ENCODE measurements at places on chromosomes 2 and 18.

- no peak for DNase-seq
Measured at GRCh38 chr2:202327858-202328257, 48.3 kb upstream of the BMPR2 start.

DNA sequence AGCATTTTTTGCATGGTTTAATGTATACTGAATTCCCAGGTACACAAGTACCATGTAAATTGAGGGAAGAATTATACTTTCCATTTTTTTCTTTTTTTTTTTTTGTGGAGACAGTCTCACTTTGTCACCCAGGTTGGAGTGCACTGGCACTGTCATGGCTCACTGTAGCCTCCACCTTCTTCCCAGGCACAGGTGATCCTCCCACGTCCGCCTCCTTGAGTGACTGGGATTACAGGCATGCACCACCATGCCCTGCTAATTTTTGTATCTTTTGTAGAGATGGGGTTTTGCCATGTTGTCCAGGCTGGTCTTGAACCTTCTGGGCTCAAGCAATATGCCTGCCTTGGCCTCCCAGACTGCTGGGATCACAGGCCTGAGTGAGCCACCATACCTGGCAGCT is 3.8 kb downstream of the HSPE1 start:
- DNase-seq: no peak

GRCh38 chr2:124034265-124034664 is 9.2 kb downstream of the CNTNAP5 start:
- DNase-seq: no peak

GRCh38 chr2:75982719-75983118 is 272.0 kb upstream of the GCFC2 start:
- no peak for DNase-seq

GRCh38 chr2:219603771-219604170 is 6.1 kb downstream of the STK11IP start:
- no peak for DNase-seq

DNA sequence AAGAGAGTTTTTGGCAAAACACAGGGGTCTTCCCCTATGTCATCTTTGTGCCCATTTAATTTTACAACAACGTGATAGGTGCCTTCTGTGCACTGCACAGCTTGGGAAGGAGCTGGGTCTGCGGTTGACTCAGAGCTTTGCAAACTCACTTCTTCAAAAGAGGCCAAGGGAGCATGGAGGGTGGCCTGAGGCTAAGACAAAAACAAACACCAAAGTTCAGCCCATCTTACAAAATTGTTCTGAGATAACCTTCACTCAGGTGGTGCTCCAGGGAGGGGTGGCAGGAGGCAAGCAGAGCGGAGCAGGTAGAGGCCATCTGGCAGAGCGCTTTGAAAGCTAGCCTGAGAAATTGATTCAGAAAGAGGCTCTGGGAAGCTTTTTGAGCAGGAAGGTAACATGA is 9.8 kb downstream of the SOWAHC start:
- DNase-seq: no peak

- no peak for DNase-seq
Measured at GRCh38 chr18:76514573-76514972, 19.5 kb upstream of the ZNF516 start.

GRCh38 chr2:26017464-26018183 is 16.3 kb upstream of the RAB10 start:
- DNase-seq: no peak

DNA sequence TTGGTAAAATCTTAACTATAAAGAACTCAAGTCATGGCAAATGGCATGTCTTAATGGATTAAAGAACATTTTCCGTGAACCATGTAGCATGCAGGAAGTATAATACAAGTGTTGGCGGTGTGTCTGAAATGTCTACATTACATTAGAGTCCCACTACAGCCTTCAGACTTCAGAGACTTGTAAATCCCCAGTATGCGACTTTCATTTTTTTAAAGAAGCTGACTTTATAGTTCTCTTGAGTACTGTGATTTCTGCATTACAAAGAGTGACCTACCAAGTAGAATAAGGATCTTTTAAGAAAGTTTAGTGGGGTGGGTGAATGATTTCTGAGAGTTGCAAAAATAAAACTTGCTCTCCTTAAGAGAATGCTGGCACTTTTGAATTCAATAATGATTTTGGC is 140.7 kb upstream of the FN1 start:
- no peak for DNase-seq

DNA sequence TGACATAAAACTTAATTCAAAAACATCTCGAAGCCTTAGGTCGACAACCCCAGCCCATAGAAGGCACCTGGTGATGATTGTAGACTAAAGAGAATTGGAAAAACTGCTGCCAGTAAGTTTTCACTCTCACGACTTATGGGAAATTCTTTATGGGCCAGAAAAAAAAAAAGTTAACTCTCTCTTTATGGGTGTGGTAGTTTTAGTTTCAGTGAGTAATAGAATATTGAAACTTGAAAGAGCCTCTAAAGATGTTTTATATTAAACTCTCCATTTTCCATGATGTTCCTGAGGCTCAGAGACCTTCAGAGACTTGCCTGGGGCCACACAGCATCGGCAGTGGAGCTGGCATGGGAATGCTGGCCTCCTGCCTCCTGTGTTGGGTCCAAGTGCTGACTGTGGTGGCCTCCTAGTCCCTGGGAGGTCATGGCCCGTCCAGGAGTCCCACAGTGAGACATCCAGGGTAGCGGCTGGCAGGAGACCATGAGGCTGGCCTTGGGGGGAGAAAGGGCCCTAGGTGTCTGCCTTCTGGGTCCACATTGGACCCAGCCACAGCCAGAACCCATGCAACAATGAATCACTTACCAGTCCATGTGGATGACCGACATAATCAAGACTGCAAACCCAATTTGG is 158.9 kb downstream of the SEPTIN10 start:
- no peak for DNase-seq

DNA sequence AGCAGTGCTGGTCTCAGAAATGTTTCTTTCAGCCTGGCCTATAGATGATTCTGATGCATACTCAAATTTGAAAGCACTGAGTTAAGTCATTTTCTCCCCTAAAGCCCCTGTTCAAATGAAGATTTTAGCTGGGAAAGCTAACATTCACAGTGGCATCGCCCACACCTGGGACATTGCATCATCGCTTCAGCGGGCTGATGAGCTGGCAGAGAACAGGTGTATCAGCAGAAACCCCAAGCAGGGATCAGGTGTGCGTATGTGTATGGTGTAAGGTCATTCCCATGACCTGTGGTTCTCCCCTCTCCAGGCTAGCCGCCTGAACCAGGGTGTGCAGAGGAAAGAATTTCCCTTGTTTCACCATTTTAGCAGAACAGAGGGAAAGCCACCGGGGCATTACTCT is 56.3 kb downstream of the EPAS1 start:
- DNase-seq: no peak

GRCh38 chr2:132593171-132593570 is 76.8 kb downstream of the LYPD1 start:
- no peak for DNase-seq

DNA sequence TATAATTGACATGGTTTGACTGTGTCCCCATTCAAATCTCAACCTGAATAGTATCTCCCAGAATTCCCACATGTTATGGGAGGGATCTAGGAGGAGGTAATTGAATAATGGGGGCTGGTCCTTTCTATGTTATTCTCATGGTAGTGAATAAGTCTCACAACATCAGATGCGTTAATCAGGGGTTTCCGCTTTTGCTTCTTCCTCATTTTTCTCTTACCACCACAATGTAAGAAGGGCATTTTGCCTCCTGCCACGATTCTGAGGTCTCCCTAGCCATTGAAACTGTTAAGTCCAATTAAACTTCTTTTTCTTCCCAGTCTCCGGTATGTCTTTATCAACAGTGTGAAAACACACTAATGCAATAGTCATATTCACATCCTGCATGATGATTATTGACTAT is 1073.3 kb upstream of the CDH2 start:
- DNase-seq: no peak

- DNase-seq: no peak
Measured at GRCh38 chr18:34131006-34131405, 93.7 kb downstream of the NOL4 start.

DNA sequence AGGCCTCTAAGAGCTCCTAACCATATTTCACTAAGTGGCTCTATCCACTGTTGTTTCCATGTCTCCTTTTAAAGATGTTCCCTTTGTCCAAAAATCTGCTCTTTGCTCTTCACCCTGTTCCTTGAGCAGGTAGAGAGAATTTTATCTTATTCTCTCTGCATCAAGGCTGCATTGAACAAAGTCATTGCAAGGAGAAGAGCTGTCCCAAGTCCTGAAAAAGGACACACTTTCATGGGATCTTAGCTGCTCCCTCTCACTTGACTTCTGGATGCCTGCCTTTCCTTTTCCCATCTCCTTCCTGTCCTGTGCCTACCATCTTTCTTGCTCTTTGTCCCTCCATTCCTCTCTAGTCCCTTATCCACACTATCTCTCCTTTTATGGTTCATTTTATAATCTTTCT is 235.2 kb upstream of the THSD7B start:
- DNase-seq: no peak

GRCh38 chr2:152497481-152498052 is 162.6 kb downstream of the FMNL2 start:
- no peak for DNase-seq

- no peak for DNase-seq
Measured at GRCh38 chr2:150167711-150168110, 319.8 kb downstream of the RND3 start.

GRCh38 chr2:145741636-145742035 is 1221.7 kb upstream of the ZEB2 start:
- no peak for DNase-seq

DNA sequence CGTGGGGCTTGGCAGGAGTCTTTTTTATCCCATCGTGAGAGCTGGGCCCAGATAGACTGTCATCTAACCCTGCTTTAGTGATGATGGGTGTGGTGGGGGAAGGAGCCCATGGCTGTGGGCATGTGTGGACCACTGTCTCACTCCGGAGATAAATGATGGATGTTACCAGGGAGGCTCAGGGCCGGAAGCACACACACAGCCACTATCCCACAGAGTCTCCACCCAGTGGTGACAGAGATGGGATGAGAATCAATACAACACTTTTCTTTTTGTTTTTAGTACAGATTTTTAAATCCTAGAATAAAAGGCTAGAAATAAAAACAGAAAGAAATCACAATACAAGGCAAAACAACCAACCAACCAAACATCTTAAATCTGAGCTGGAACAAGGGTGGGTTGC is 233.4 kb downstream of the SOX11 start:
- no peak for DNase-seq

GRCh38 chr2:100106460-100106859 is 35.9 kb downstream of the AFF3 start:
- DNase-seq: no peak

DNA sequence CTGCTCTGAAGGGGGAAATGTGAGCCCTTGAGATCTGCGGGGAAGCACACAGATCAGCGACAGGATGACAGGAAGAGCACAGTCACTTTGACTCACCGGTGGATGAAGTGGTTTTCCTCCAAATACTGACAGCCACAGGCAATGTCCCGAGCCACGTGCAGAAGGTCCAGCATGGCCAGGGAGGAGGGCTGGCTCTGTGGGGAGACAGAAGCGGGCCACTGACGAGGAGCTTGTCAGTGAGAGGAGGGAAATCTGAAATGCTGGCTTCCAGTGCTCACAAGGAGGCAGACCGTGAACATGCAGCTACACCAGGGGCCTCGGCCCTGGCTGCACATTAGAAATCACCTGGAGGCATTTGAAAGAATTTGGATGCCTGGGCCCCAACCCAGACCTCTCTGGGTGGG is 98.7 kb downstream of the CLIP4 start:
- DNase-seq: no peak

DNA sequence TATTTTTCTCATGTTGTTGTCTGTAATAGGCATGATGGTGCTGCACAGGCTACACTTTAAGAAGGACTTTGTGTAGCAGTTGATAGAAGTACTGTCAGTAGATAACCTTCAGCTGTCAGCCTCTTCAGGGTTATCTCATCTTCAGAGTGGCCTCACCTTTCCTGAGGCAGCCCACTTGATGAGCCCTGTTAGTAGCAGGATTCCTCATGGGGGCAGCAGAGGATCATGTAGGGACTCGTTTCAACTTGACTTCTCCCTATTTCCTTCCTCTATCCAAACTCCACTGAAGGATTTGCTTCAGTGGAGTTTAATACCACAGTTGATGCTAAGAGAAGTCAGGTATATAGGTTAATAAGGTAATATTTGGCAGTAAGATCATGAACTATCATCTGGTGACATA is 530.3 kb upstream of the FSIP2 start:
- DNase-seq: peak; percentile 9

DNA sequence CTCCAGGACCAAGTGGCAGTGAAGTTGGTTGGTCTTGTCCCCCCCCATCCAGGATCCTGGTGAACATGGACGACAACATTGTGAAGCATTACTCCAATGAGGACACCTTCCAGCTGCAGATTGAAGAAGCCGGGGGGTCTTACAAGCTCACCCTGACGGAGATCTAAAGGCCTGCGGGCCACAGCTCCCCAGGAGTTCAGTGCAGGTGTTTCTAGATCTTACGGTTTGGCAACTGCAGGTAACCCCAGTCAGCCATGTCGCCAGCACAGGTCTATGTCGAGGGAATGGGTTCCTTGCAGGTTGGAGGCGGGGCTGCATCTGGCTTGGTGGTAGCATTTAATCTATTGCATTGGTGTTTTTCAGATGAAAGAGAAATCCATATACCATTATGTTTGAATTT is 42.8 kb upstream of the KLF11 start:
- DNase-seq: no peak

- no peak for DNase-seq
Measured at GRCh38 chr2:104938231-104938941, 84.5 kb downstream of the POU3F3 start.

GRCh38 chr2:126828051-126828450 is 70.6 kb upstream of the TEX51 start:
- DNase-seq: peak; percentile 94

DNA sequence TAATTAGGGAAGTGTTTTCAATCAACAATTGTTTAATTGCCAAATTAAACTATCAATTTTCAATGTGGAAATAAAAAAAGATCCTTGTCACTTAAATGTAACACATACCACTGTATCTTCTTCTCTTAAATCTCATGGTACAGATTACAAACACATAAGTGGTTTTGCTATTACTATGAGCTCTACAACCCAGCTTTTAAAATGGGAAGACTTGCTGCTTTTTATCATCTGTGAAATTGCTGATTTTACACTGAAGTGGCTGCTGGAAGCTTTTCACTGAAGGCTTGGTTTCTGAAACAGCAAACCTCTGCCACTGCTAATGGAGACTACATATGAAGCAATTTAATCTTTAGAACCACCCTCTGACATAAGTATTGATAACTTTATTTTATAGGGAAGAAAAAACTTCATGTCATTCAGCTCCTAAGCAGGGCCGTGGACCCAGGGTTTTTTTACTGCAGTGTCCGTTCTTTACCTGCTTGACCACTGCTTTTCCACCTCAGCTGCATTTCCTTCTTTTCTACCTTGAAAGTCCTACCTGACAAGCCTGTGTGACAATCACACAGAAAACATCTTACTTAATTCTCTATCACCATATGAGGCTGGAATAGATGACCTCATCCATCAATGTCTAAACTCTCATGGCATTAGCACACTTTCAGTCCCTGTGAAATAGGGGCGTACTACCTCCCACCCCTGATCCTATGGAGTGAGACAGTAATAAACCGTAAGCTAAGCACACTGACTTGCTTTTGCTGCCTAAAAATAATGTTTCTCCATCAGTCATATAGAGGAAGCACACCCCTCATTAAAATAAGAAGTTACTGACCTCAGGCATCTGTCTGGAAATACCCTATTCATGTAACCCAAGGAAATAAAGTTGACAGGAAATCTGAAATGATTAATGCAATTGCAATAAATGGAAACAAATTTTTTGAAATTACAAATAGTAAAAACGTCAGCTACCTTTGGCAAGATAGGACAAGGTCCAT is 19.2 kb upstream of the SLC8A1 start:
- no peak for DNase-seq

- no peak for DNase-seq
Measured at GRCh38 chr2:69196327-69197117, 183.5 kb downstream of the ANTXR1 start.

- peak; percentile 100 for DNase-seq
Measured at GRCh38 chr2:64751286-64752260, 97.9 kb upstream of the SERTAD2 start.

Measured in NCI-H524 (cell line).